Mucosa of gallbladder (tissue), 1 donor: ENCODE measurements at places on chromosomes 2 and 18. TPM values are rescaled to one million over a fixed set of nuclear protein-coding genes. Genes with fewer than 3 reads are reported as not detected.
A peak's percentile ranks its signal among the peaks of the same experiment; 100 is the strongest.

RESP18 gene
- total RNA-seq = not detected

DYNAP gene
- not detected for total RNA-seq

SLC25A12 gene
- total RNA-seq = 9.2 TPM

GKN2 gene
- not detected for total RNA-seq

DNA sequence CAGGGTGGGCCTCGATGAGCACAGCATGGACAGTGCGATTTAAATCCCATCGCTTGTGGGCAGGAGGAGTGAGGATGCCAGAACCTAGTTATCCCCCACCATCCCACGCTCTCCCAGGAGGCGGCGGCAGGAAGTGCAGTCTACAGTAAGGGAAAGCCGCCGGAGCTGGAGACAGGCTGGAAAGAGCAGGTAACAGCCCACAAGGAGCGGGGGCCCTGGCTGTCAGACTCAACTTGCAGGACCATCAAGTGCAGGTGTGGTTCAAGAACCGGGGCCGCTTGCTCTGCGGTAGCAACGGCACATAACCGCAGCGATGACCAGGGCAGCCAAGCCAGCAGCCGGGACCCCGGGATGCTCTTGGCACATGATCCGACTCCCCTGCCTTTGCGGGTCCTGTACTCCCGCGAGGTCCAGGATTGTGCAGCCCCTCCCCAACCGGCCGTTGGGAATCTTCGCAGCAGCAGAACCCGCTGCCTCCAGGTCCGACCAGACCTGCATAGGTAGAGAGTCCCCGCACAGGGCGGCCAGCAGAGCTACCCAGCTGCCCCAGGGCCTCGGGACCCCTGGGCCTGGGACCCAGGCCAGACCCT is 82.1 kb downstream of the BIN1 start:
- peak; percentile 34 for DNase-seq

DNA sequence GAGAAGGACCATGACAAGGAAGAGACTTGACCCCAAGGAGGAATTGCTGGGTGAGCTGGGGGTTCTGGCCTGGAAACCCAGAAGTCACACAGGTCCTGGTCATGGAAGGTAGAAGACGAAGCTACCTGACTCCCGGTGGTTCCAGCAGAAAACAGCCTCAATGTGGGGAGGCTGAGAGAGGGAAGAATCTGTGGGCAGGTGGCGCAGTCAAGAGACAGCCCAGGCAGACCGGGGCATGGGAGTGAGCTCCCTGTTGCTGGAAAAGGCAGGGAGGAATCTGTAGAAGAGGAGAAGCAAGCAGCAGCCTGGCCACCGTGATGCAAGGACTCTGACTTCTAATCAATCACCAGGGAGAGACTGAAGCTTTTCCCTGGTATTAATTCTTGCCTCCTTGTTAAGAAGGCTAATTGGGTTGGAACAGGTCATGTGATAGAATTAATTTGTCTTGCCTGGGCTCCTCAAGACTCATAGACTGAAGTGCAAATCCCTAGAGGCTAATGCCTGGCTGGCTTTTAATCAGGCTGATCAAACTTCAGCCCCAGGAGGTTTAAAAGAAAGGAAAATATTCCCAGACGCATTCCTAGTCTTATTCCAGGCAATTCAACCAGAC is 30.1 kb downstream of the CNGA3 start:
- DNase-seq = no peak

- peak; percentile 34 for DNase-seq
Measured at GRCh38 chr18:3172097-3172496, 47.7 kb downstream of the MYOM1 start.

- DNase-seq = no peak
Measured at GRCh38 chr2:156511803-156512202, 75.6 kb downstream of the GPD2 start.

- no peak for DNase-seq
Measured at GRCh38 chr2:10536569-10537133, 88.5 kb upstream of the ODC1 start.

DNA sequence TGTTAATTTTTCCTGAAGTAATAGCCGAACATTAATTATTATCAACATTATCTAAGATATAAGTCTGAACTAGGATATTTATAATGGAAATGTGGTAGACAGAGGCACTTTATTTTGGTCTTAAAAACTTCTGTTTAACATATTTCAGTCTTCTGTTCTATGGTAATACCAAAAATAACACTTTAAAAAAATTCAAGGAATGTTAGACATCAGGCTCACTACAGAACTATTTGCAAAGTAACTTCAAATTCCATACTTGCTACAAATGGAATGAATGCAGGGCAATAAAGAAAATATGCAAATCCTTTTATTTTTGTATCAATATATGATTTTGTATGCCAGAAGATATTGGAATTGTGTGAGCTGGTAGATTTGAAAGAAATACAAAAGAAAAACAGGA is 345.5 kb upstream of the DSEL start:
- DNase-seq = no peak

GRCh38 chr2:70141902-70142589 is 48.8 kb downstream of the C2orf42 start:
- no peak for DNase-seq

GRCh38 chr2:113754160-113754559 is 2.3 kb downstream of the SLC35F5 start:
- no peak for DNase-seq

DNA sequence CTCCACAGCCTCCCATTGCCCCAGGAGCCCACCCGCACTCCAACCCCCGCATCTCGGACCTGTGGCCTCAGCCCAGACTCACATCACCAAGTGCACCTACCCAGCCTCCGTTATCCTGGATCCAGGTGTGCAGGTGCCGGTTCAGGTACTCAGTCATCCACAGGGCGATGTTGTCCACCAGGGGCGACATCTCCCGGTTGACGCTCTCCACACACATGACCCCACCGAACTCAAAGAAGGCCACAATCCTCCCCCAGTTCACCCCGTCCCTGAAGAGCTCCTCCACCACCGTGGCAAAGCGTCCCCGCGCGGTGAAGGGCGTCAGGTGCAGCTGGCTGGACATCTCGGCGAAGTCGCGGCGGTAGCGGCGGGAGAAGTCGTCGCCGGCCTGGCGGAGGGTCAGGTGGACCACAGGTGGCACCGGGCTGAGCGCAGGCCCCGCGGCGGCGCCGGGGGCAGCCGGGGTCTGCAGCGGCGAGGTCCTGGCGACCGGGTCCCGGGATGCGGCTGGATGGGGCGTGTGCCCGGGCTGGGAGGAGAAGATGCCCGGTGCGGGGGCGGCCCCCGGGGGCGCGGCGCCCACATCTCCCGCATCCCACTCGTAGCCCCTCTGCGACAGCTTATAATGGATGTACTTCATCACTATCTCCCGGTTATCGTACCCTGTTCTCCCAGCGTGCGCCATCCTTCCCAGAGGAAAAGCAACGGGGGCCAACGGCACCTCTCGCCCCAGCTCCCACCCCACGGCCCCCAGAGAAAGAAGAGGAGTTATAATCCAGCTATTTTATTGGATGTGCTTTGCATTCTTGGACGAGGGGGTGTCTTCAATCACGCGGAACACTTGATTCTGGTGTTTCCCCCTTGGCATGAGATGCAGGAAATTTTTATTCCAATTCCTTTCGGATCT is 1.3 kb downstream of the BCL2 start:
- DNase-seq = peak; percentile 65

GRCh38 chr2:13858626-13859025 is 773.9 kb upstream of the LRATD1 start:
- no peak for DNase-seq

DNA sequence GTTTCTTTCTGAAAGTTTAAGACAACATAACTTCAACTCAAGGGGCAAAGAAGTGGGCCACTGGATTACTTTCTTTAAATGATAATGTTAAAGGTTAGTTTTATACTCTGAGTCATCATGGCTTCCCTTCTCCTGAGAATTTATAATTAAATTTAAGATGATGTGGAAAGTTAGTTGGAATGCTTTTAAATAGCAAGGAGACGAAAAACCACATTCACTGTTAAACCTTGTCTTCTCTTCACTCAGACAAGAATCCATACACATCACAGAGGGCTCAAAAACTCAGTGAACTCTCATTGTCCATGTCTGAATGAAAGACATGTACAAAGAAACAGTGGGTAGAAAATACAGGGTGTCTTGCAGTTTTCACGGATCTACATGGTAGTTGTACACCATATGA is 65.6 kb downstream of the COL5A2 start:
- no peak for DNase-seq

DNA sequence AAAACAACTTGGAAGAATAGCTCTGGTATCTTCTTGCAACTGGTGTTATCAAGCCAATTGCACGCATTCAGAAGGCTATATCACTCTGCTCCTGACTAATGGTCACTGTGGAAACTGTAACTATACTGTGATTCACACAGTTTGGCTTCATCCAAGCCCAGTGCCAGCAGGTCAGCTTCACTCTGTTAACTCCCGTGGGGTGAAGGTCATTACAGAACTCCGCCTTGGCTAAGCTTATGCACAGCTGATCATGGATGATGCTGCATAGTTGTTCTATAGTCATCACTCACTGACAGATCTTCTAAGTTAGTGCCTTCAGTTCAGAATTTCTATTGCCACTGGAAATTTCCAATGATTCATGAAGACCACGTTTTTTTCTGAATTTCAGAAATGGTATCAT is 497.2 kb upstream of the NETO1 start:
- no peak for DNase-seq
